ENCODE measurements at places on chromosomes 3 and 15. TPM values are rescaled to one million over a fixed set of nuclear protein-coding genes. Genes with fewer than 3 reads are reported as not detected.

DNA sequence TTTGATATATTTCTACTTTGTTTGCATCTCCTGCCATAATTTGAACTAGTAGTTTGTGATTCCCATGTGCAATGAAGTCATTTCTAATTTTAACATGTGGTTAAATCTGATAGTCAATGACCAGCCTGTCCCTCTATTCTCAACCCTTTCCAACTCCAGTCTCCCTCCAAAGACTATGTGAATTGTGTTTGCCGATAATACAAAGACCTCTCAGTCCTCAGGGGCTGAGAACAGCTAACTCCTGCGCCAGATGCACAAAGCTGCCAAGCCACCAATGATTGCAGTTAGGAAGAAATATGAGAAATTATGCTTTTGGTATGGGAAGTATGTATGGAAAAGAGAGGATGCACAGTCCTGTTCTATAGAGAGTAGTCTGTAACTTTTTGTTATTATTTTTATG, 54.0 kb downstream of the KCNH8 start:
- no peak overlapping the region for H3K4me3 ChIP-seq
- no peaks in the 10 kb centered on the region for H3K36me3 ChIP-seq
- DNase-seq, result no peak
- no peaks in the 10 kb centered on the region for H3K4me1 ChIP-seq

- H3K4me1 ChIP-seq, result no peaks in the 10 kb centered on the region
- H3K36me3 ChIP-seq, result no peaks in the 10 kb centered on the region
- no peak for DNase-seq
- H3K27ac ChIP-seq, result no peak overlapping the region
Observed at GRCh38 chr15:61063875-61064320, 165.2 kb downstream of the RORA start.

- DNase-seq, result no peak
- H3K27me3 ChIP-seq, result peaks cover 2% of the 10 kb centered on the region
Observed at GRCh38 chr3:60764870-60765269, 486.4 kb downstream of the FHIT start.

DNA sequence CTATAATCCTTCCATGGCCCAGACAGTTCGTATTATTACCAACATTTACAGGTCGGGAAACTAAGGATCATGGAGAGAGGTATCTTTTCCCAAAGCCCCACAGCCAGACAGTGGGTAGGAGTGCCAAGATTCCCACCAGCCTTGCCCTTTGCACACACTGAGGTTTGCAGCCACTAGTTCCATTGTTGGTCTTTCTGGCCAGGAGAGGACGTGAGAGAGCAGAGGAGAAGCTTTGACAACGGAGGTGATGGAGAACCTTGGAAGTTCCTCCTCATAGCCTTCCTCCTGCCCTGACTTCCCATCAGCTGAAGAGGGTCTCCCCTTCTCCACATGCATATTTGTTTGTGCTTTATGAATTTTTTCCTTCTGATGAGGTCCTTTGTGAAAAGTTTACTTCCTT, 50.5 kb upstream of the PLCL2 start:
- H3K4me3 ChIP-seq, result no peak overlapping the region
- H3K27ac ChIP-seq, result no peak overlapping the region
- H3K27me3 ChIP-seq, result peaks cover 11% of the 10 kb centered on the region
- peaks cover 2% of the 10 kb centered on the region for H3K36me3 ChIP-seq
- peaks cover 31% of the 10 kb centered on the region for H3K4me1 ChIP-seq

GRCh38 chr15:44295750-44296431, 7.4 kb downstream of the GOLM2 start:
- H3K4me1 ChIP-seq, result peaks cover 40% of the 10 kb centered on the region
- peaks cover 23% of the 10 kb centered on the region for H3K36me3 ChIP-seq
- no peak for DNase-seq
- no peak overlapping the region for H3K27ac ChIP-seq
- H3K4me3 ChIP-seq, result no peak overlapping the region

DNA sequence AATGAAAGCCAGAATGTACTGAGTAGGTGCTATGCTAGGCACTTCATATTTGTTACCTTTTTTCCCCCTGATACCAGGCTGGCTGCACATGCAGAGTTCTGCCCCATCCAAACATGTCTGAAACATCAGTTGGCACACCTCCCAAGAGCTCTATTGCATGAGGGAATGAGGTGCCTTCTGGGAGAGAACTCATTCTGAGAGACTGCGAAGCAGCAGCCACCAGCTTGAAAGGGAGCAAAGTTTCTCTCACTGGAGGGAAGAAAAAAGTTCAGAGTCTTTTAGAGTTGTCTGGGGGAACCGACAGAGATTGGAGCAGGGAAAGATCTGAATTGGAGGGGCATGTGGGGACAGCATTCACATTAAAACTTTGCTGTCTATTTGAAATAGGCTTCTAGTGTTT, 84.1 kb downstream of the AGBL1 start:
- H3K27me3 ChIP-seq, result no peaks in the 10 kb centered on the region
- no peak overlapping the region for H3K4me3 ChIP-seq
- H3K4me1 ChIP-seq, result no peaks in the 10 kb centered on the region
- no peak overlapping the region for H3K27ac ChIP-seq
- H3K36me3 ChIP-seq, result no peaks in the 10 kb centered on the region
- no peak for DNase-seq

DNA sequence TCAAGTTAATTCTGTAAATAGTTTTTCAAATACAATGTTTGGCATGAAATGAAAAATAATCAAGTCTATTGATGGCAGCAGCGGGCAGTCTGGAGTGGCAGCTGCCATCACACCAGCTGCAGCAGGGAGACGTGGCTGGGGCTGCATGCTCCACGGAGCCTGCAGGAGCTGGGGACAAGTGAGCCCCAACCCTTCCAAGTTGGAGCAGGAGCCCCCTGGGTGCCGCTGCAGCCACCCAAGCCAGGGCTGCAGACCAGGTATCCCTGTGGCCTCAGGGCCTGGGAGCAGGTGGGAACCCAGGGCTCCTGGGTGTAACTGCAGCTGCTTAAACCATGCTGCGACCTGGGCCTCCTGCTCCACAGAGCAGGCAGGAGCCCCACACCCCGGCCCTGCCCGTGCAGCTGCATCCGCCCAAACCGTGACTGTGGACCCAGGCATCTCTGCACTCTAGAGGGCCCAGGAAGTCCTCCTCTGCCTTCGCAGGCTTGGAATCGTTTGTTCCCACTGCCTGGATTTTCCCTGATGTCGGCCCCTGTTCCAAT, 257.4 kb downstream of the PLOD2 start:
- H3K4me3 ChIP-seq, result no peak overlapping the region
- H3K4me1 ChIP-seq, result no peaks in the 10 kb centered on the region
- no peaks in the 10 kb centered on the region for H3K27me3 ChIP-seq
- no peaks in the 10 kb centered on the region for H3K36me3 ChIP-seq
- H3K27ac ChIP-seq, result no peak overlapping the region
- DNase-seq, result no peak

GRCh38 chr15:98787194-98787593, 138.9 kb downstream of the IGF1R start:
- no peak for DNase-seq
- no peak overlapping the region for H3K4me3 ChIP-seq
- peaks cover 39% of the 10 kb centered on the region for H3K4me1 ChIP-seq
- no peaks in the 10 kb centered on the region for H3K36me3 ChIP-seq
- H3K27me3 ChIP-seq, result peaks cover 2% of the 10 kb centered on the region
- no peak overlapping the region for H3K27ac ChIP-seq

- no peak for DNase-seq
- no peak overlapping the region for H3K4me3 ChIP-seq
- H3K4me1 ChIP-seq, result no peaks in the 10 kb centered on the region
- no peaks in the 10 kb centered on the region for H3K27me3 ChIP-seq
Observed at GRCh38 chr15:89625716-89626115, 29.6 kb downstream of the KIF7 start.

GOLGB1 gene
- 23.2 TPM for total RNA-seq

PLA2G4B gene
- total RNA-seq, result 6.7 TPM

C3orf22 gene
- total RNA-seq, result not detected

CTXN2 gene
- not detected for total RNA-seq

PRICKLE2 gene
- not detected for total RNA-seq

TMEM45A gene
- total RNA-seq, result 0.34 TPM
